Posterior vena cava (tissue), 2 donors: ENCODE measurements at places on chromosomes 1 and 21. TPM values are rescaled to one million over a fixed set of nuclear protein-coding genes. Genes with fewer than 3 reads are reported as not detected.

DNA sequence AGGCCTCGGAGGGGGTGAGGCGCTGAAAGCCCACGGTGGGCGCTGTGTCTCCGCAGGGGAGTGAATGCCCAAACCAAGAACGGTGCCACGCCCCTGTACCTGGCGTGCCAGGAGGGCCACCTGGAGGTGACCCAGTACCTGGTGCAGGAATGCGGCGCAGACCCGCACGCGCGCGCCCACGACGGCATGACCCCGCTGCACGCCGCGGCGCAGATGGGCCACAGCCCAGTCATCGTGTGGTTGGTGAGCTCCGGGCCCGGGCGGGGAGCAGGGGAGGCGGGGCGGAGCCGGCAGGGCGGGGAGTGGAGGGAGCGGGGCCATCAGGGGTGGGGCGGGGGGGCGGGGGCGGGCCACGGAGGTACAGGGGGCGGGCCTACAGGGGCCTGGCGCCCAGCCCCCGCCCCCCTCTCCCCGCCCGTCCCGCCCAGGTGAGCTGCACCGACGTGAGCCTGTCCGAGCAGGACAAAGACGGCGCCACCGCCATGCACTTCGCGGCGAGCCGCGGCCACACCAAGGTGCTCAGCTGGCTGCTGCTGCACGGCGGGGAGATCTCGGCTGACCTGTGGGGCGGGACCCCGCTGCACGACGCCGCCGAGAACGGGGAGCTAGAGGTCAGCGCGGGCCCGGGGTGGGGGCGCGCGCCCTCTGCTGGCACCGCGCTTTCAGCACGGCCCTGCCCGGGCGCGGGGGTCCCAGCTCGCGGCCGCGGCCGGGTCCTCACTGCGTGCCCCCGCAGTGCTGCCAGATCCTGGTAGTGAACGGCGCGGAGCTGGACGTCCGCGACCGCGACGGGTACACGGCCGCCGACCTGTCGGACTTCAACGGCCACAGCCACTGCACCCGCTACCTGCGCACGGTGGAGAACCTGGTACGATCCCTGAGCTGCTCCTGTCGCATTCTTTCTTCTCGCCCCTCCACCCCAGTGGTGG is 15.9 kb downstream of the ESPN start:
- no peak for DNase-seq

GRCh38 chr21:41220208-41220733 is 52.3 kb downstream of the BACE2 start:
- no peak for DNase-seq

GRCh38 chr1:201551877-201552731 is 13.2 kb downstream of the NAV1 start:
- no peak for DNase-seq

GRCh38 chr1:20115479-20115878 is 3.9 kb downstream of the PLA2G2D start:
- no peak for DNase-seq

GRCh38 chr1:7528386-7529198 is 242.5 kb upstream of the VAMP3 start:
- peak; percentile 22 for DNase-seq

DNA sequence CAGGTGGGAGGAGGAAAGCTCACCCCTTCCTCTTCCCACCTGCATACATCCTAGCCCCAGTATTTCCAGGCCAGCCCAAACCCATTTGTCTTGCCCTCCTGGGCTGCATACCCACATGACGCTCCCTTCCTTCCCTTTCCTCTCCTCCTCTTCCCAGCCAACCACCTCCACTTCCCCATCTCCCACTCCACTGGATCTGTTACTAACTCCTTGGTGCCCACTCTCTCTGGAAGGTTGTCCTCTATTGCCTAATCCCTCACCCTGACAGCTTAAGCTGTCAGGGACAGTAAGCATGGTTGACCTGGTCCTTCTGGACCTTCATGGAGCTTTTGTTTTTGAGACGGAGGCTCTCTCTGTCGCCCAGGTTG is 23.0 kb upstream of the SYNC start:
- no peak for DNase-seq

- peak; percentile 99 for DNase-seq
These were observed at the start of gene FDPS for GRCh38 chr1:155308493-155309422. Gene FDPS (plus strand): TSS chr1:155308866. CDS start chr1:155309790, 924 bp downstream.

DNA sequence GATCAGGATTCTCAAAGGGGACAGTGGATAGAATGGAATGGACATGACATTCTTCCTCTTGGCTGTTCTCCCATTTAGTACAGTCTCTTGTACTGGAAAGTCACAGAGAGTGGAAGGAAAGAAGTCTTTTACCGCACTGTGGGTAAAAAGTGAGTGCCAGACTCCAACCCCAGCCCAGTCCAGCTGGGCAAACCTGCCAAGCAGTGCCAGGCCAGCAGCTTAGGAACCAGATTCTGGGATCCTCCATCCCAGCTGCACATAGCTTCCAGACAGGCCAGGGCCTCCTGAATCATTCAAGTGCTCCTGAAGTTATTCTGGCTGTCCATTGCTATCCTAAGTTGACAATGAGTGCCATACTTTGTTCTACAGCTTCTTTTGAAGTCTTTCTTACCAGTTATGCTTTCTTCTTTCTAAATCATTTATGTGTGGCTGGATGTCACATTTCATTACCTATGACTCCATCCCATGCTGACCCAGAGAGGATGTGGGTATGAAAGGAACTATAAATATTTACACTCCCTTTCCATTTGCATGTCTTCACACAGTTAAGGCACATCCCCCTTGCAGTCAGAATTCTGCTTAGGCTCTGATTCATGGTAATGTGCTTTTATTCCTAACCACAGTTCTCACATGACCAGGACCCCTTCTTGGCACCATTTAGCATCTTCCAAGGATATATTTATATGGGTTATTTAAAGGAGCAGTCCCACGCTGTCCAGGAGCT is 88.9 kb downstream of the AK5 start:
- no peak for DNase-seq

GRCh38 chr1:75317976-75318375 is 183.8 kb downstream of the LHX8 start:
- no peak for DNase-seq

DNA sequence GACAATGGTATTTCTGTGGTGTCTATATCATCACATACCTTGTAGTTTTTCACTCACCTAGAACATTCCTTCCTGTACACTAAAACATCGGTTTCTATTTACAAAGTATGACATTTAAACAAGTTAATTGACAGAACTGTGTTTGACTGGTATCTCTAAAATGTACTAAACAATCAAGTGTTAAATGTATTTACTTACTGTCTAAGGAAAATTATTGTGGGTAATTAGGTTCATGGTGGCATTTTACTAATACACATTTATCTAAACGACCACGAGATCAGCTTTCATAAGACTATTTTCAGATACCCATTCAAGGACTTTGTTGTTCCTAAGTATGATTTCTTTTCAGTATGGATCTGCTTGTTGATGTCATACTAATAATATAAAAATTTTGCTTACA is 115.2 kb downstream of the ADGRL2 start:
- no peak for DNase-seq

GRCh38 chr1:107477233-107477632 is 336.4 kb downstream of the NTNG1 start:
- DNase-seq = no peak

HSD3B1 gene
- not detected for total RNA-seq

HTR6 gene
- total RNA-seq = not detected

LUZP1 gene
- total RNA-seq = 35.4 TPM

THAP3 gene
- total RNA-seq = 10.5 TPM
